ENCODE measurements at places on chromosomes 7 and 10. TPM values are rescaled to one million over a fixed set of nuclear protein-coding genes. Genes with fewer than 3 reads are reported as not detected.

The RADIL gene
- total RNA-seq: not detected

The ZMIZ2 gene
- 144 TPM for total RNA-seq

The TEX47 gene
- not detected for total RNA-seq

The TMEM140 gene
- 20.4 TPM for total RNA-seq

The NUTM2E gene
- 0.19 TPM for total RNA-seq

The DGKB gene
- not detected for total RNA-seq

The COL13A1 gene
- not detected for total RNA-seq

The ARL5B gene
- 15.8 TPM for total RNA-seq

The COL28A1 gene
- total RNA-seq: not detected

The INA gene
- not detected for total RNA-seq

The PHYHIPL gene
- not detected for total RNA-seq

The GRM3 gene
- total RNA-seq: not detected

The CLDN4 gene
- 0.24 TPM for total RNA-seq

The LRRTM3 gene
- not detected for total RNA-seq

The TMEM168 gene
- total RNA-seq: 19.9 TPM

The VAX1 gene
- total RNA-seq: not detected

The PIK3AP1 gene
- total RNA-seq: 68.1 TPM

The COL17A1 gene
- total RNA-seq: not detected

The AUTS2 gene
- 4.2 TPM for total RNA-seq

The ATG9B gene
- total RNA-seq: 32.5 TPM

The MOGAT3 gene
- not detected for total RNA-seq

The ARPC1B gene
- 364 TPM for total RNA-seq

The TMEM236 gene
- 0.12 TPM for total RNA-seq

The HOXA10 gene
- total RNA-seq: not detected

The CRYGN gene
- 1.1 TPM for total RNA-seq

The FOXI2 gene
- total RNA-seq: not detected

The HYAL4 gene
- total RNA-seq: 0.19 TPM

The RPEL1 gene
- not detected for total RNA-seq

The AKR1C4 gene
- not detected for total RNA-seq

The OGDHL gene
- not detected for total RNA-seq

The NEURL1 gene
- 9.2 TPM for total RNA-seq

The CAMK2G gene
- total RNA-seq: 61.9 TPM

The AGAP3 gene
- 70.6 TPM for total RNA-seq

The LMBR1 gene
- 88.2 TPM for total RNA-seq

The PNLIP gene
- not detected for total RNA-seq

The TSPAN13 gene
- 2.5 TPM for total RNA-seq

The WNT8B gene
- total RNA-seq: 0.44 TPM

The NEUROG3 gene
- total RNA-seq: not detected

The GNAT3 gene
- total RNA-seq: not detected

The CALCR gene
- total RNA-seq: not detected

The ACTR3C gene
- total RNA-seq: 7.0 TPM

The NAT16 gene
- not detected for total RNA-seq

The GSDME gene
- 0.92 TPM for total RNA-seq

The STEAP1B gene
- not detected for total RNA-seq

The CCDC136 gene
- total RNA-seq: 9.8 TPM

Measured in naive thymus-derived CD4-positive, alpha-beta T cell (primary cell).